ENCODE measurements at places on chromosomes 12 and 14.
A peak's percentile ranks its signal among the peaks of the same experiment; 100 is the strongest.

DNA sequence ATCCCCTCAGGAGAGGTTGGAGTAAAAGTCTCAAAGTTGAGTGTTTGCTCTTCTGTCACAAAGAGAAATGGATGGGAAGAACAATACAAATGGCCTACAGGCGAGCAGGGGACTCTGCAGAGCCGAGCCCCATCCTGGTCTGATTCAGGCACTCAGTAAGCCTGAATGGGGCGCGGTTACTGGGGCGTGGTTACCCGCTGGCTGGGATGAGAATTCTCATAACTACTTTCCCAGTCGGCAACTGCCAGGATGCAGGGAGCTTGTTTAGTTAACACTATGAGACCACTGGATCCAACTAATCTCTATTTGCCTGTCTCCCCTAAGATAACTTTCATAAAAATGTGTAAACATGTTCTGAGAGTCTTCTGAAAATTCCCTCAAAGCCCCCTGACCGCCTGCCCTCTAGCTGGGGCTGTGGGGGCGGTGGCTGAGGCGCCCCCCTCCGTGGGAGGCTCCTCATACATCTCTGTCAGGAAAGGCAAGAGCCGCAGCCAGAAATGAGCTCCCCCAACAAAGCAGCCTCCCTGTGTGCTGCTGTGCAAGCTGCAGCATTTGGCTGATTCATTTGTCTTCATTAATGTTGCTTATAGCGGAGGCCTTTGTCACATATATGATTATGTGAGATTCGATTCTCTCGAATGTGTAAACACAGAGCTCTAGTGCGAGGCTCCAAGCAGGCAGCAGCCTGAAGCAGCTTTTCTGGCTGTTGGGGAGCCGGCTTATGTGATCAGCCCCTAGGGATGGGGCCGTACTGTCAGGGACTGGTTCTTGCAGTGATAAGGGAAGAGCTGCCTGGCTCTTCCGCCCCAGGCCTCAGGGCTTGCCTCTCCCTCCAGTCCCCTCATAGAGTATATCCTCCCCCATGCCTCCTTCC lies 126.1 kb upstream of the ARHGAP5 start:
- DNase-seq, result peak; percentile 75

DNA sequence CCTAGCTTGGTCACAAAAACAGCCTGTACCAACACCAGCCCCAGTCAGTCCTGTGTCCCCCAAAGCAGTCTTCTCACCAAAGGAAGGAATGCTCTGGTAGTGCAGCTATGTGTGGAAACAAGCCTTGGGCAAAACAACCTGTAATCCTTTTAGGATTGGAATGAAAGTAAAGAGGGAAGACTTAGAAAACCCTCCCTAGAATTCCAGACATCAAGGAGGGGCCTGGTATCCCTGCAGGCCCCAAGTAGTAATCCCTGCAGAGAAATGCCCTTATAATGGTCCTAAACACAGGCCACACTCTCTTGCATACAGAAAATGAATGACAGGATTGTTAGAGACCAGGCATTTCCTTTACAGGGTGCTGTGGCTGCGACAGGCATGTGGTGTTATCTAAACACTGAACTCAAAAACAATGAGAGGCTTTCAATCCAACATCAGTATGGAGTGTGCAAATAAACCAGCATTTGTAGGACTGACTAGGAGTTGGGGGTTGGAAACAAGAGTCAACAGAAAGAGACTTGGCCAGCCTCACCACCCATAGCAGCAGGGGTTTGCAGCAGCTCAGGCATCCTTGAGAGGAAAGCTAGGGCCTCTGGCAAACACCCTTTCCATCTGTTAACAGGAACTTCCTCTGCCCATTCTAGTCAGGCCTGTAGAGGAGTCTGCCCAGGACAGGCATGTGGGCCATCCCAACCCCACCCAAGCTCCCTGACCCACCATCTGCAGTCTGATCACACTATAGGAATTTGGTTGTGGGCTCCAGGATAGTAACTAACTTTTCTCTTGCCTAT lies 59.1 kb downstream of the DCAF5 start:
- peak; percentile 77 for DNase-seq

DNA sequence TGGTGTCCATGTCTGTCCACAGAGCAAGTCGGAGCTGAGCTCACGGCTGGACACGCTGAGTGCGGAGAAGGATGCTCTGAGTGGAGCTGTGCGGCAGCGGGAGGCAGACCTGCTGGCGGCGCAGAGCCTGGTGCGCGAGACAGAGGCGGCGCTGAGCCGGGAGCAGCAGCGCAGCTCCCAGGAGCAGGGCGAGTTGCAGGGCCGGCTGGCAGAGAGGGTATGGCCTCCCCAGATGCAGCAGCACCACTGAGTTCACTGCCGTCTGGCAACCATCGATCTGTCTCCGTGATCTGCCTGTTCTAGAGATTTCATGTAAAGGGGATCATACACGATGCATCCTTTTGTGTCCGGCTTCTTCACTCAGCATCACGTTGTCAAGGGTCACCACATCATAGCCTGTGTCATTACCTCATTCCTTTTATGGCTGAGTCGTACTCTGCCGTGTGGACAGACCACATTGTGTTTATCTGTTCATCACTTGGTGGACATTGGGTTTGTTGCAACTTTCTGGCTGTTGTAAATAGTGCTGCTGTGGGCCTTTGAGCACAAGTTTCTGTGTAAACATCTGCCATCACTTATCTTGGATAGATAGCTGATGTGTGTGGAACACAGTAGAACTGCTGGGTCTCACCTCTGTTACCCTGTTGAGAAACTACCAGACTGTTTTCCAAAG lies 21.9 kb downstream of the HIP1R start:
- no peak for DNase-seq

- no peak for DNase-seq
These were observed 1375.2 kb upstream of the TMEM132C start for GRCh38 chr12:126891789-126892188.

DNA sequence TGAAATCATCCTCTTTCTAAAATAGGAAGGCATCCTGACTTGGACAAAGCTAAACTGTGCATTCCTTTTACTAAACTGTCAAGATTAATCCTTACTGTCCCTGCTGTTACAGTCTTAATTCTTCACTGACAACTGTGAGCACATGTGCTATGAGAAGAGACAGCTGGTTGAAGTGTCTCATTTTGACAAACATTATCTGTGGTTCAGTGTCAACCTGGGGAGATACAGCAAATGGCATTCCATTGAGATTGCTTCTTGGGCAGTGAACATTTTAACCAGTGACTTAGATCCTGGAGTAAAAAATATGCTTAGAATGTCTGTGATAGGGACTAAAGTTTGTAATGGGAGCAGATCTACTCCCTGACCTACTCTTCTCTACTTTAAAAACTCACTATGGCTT lies 552.6 kb upstream of the ATP2B1 start:
- DNase-seq, result peak; percentile 44

Measured in fibroblast of skin of scalp (primary cell).